Fibroblast of skin of back (primary cell): ENCODE measurements at places on chromosomes 11 and 22.

- DNase-seq = no peak
Observed at GRCh38 chr11:9142732-9143131, 51.3 kb upstream of the SCUBE2 start.

- DNase-seq = no peak
Observed at GRCh38 chr11:8531312-8531711, 62.7 kb downstream of the STK33 start.

DNA sequence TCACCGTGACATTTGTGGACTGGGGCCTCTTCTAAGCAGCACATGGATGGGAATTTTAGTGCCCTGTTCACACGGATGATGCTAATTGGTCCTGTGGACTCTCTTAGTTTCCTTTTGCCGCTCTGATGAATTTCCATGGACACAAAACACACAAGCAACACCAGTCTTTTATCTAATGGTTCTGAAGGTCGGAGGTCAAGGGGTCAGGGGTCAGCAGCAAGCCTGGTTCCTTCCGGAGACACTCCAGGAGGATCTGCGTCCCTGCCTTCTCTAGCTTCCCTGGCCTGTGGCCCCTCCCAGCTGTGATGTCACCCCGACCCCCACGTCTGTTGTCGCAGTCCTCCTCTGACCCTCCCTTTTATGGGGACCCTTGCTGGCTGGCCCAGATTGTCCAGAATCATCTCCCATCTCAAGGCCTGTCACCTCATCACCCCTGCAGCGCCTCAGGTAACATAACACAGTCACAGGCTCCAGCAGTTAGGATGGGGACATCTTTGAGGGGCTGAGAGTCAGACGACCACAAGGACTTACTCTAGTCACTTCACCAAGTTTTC lies 6.8 kb downstream of the NADSYN1 start:
- no peak for DNase-seq

- no peak for DNase-seq
Observed at GRCh38 chr11:129910360-129910759, 15.0 kb upstream of the NFRKB start.

DNA sequence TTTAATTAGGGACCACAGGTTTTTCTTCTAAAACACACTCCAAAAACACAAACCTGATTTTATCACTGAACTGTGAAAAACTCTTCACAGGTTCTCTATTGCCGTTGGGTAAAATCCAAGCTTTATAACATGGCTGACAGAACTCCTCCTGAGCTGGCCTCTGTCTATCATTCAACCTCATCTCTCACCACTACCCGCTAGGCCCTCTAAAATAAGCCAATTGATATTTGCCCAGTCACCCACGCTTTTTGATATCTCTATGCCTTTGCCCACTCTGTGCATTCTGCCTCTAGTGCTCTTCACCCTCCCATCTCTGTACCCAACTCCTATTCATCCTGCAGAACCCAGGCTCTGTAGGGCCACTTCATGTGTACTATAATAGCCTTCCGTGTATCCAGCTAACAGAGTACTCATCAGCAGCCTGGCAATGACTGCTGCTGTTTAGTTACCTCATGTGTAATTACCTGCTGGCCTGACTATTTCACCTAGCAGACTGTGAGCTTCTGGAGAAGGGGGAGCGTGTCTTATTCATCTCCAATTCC lies 1.1 kb upstream of the CNGA4 start:
- no peak for DNase-seq

- DNase-seq = peak; percentile 8
Observed at GRCh38 chr11:69049490-69049867, 747 bp downstream of the TPCN2 start.

DNA sequence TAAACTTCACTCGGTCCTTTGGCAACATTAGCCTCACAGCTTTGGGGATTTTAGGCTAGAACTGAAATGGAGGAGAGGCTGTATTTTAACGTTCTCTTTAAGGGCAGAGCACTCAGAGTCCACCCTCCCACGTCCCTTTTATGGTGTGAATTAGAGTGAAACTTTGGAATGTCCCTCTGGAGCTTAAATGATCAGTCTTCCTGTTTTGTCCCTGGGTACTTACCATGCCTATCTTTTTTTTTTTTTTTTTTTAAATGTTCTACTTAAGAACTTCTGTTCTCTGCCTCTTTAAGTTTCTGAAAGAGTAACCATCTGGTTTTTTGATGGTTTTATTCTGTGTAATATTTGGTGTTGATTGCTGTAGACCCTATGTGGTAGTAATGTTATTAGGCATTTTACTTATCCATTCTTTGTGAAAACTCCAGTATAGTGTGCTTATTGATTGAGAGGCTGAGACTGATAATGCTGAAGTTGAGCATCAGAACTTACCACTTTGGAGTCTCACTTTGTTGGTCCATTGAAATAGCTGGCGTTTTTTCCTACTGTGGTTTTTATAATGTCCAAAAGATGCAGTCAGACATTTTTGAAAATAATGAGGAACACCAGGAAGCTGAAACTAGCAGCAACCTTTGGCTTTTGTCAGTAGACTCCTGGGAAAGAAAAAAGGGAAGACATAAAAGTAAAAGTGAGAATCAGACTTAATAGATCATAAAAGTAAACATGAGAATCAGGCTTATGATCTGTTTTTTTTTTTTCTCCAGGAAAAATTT lies 11.6 kb downstream of the UVRAG start:
- DNase-seq = peak; percentile 80

DNA sequence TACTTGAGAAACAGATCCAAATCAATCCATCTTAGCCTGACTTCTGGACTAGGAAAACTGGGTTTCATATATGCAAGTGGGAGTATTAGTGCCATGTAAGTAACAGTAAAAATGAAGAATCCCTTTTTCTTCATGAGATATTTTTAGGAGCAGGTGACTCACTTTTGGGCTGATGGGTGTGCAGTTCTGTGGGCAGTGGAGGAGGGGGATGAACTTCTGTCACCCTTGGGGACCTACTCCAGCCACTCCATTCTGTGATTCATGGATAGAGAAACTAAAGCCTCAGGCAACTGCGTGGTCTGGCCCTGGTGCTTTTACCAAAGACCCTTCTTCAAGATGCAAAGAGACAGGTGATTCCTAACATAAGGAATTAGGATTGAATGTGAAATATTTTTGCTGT lies 208.6 kb upstream of the NARS2 start:
- DNase-seq = peak; percentile 31

DNA sequence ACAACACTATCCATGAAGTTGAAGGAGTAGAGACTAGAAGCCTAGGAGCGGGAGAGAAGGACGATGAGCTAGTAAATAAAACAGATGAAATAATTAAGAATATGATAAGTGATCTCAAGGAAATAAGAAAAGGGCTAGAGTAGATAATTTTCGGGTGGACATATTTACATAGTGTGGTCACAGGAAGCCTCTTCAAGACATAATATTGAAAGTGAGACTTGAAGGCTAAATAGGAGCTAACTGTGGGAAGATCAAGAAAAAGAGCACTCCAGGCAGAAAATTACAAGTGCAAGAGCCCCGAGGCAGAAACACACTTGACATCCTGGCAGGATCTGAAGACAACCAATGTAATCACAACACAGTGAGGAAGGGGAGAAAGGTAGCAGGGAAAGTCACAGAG lies 11.9 kb upstream of the PPFIBP2 start:
- no peak for DNase-seq

- DNase-seq = no peak
Observed at GRCh38 chr11:8038393-8038792, 42.6 kb upstream of the TUB start.

DNA sequence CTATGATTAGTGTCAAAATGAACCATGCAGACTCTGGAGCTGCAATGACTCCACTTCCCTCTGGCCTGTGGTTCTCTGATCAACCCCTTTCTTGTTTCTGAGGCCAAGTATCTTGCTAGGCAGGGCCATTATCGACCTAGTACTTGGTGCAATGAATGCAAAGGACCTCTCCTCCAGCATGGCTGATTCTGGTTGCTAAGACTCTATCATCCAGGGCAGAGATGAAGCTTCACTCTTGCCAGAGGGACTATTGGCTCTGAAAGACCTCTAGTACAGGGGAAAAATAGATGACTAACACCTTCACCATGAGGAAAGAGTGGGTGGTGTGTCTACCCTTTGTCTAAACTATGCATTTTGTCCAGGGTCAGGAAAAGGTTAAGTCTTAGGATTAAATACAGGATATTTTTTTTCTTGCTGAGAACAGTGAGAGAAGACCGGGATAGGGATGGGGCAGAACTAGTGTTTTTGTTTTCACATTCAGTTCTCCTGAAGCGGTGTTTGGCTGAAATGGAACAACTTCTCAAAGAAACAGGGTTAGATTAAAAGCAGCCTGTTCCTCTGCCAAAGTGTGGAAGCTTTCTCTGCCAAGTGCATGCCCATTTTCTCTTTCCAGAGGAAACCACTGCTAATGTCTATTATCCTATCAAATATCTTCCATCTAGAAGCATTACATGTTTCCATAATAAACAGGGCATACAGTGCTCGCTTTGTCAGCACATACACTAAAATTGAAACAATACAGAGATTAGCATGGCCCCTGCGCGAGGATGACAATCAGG lies 5.0 kb upstream of the MTFP1 start:
- DNase-seq = peak; percentile 89

DNA sequence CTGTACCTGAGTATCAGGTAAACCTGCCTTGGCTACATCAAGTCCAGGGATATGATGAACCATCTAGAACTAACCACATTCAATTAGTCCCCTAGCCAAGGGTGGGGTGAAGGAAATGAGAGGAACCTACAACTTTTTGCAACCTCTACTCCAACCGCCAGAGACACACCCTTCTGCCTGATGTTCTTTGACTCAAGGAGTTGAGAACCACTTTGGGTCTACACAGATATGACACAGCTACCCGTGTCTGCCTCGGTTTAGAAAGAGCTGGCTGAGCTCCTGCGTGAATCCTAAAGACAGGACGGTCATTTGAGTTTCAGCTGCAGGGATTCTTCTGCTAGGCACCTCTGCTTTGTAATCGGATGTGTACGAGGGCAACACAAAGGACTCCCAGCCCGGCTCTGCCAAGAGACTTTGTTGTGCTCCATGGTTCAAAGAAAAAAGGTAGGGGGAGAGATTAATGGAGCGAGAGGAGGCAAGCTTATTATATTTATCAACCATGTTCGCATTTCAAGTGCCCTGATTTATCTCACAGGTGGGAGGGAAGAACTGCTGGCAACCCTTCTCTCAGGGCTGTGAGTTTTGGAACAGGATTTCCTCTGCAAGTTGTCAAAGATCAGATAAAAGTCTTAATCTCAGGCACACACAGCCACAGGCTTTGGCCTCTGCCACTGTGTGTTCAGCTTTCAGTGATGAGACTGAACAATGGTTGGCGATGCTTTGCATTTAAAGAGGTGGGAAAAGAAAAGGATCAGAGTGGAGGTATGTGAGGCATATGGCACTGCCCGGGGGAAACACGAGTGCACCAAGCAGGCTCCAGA lies 35.1 kb downstream of the FLI1 start:
- no peak for DNase-seq

- DNase-seq = peak; percentile 49
Observed at GRCh38 chr11:102469196-102469821, 16.7 kb upstream of the TMEM123 start.

DNA sequence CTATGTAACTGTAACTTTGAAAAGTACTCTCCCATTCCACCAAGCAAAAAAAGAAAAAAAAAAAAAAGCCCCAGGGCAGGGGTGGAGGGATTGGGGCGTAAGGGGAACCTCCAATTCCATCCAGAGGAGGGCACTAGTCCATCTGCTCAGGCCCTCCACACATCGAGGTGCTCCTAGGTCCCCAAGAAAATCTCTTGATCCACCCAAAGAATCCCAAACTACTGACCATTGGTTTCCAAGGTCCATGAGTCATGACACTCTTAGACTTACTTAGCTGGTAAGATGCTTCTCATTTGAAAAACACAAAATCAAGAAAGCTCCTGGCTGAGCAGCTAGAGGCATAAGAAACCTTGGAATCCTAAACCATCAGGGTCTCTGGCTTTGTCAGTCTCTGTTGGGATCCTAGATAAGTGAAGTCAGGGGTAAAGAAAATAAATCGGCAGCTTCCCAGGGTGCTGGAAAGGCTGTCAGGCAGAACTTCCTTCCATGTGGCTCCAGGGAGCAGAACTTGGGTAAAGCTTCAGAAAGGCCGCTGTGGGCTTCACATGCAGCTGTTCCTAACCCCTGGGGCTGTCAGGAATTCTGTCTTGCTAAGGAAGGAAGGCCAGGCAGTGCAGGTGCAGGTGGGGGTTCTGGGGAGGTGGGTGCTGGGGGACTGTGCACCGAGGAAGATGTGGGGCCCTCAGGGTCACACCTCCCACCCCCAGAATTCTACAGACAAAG lies 49.4 kb upstream of the ADA2 start:
- DNase-seq = no peak

DNA sequence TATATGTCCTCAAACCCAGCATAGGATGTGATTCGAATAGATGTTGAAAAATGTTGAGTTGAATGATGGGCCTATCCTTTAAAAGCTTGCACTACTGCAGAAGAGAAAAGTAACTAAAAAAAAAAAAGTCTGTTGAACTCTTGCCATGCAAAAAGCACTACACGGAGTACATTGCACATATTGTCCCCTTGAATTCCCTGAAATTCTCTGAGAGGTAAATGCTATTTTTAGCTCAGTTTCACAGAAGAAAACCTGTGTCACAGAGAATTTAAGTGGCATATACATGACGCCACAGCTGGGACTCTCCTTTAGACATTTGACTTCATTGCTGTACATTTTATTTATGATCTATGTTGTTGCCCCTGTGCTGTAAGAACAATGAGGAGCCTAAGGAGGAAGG lies 583.8 kb downstream of the SOX6 start:
- no peak for DNase-seq

DNA sequence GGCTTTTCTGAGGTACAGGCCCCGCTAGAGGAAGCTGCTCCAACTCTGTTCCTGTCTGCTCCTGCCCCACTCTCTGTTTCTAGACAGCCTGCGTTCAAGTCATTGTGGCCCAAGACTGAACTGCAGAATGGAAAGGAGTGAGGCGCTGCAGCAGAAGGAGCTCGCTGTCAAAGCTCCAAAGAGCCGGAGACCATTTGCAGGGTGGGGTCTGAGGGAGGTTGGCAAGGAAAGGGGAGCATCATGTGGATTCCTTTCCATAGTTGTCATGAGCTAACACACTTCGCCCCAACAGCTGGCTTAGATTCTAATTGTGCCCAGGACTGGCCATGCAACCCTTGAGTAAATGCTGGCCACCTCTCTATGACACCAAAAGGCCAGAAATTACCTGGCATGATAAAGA lies 18.8 kb downstream of the APOL4 start:
- DNase-seq = no peak

DNA sequence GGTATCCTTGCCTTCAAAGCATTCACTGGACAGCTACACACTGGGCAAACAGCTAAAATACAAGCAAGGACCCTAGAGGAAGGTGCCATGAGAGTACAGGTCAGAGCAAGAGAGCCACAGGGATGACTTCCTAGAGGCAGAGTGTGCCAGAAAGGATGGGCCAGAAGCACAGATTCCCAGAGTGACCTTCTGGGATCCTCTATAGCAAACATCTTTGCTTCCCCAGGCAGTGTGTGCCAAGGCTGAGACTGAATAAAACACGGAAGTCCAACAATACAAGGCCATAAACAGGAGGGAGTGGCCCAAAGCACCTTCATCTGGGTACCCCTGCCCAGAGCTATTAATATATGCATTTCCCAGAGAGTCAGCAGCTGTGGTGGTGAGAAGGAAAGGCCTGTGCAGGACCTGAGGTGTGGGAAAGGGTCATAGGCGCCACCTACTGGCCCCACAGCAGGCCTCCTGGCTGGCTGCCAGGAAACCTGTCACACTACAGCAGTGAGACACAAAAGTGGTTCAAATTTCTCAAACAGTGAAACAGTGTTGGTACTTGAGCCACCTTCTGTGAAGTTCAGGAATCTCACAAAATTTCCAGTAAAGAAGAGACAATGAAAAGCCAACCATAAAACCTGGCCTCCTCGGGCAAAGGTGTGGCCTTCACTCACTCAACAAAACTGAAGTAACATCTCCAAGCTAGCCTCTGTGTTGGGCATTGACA lies 20.3 kb downstream of the CLPB start:
- DNase-seq = peak; percentile 69

GRCh38 chr11:61609980-61610366 lies 29.1 kb upstream of the SYT7 start:
- peak; percentile 21 for DNase-seq
